ENCODE measurements at places on chromosomes 6 and 20.

DNA sequence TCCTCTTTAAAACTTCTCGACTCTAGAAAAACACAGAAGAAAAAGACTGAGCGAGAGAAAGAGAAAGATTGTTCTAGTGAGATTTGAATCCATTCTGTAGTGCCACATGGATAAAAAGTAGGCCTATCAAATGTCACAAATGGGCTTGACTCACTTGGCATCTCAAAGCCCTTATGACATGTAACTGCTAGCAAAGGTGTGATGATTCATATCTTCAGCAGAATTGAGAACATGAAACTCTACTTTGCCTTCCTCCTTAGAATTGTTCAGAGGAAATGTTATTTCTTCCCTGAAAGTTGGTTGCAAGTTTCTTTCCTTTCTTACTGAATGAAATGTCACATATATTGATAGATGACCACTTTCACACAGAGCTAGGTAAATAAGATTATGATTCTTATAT, 40.4 kb upstream of the DUSP22 start:
- DNase-seq, result no peak

DNA sequence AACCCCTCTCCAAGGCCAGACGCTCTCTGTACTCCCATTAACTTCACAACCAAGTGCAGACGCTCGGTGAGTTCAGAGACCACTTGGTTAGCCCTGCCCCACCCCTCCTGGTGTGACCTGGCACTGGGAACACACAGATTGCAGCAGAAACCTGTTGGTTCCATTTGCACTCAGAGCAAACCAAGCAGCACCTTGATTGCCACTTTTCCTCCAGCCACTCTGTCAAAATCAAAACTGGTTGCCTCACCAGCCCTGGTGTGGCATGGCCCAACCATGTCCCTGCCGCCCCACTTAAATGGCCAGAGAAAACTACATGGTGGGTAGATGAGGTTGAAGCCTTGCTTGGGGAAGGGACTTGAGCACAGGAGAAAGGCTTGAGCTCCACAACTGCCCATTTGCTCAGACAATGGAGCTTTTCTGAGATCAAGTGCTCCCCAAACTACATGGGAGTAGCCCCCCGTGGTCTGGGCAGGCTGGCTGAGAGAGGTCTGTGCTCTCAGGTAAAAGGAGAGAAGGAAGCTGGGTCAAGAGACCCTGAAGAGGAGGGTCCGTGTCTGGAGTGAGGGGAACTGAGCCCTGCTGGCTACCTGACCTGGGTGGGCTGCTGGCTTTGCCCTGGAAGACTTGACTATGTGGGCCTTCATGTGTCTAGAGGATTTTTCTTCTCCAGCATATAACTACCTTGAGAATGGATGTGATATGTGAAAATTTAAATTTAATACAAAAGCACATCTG, 43.4 kb downstream of the PLCG1 start:
- no peak for DNase-seq

GRCh38 chr6:93423542-93423941, 4.2 kb upstream of the EPHA7 start:
- no peak for DNase-seq

DNA sequence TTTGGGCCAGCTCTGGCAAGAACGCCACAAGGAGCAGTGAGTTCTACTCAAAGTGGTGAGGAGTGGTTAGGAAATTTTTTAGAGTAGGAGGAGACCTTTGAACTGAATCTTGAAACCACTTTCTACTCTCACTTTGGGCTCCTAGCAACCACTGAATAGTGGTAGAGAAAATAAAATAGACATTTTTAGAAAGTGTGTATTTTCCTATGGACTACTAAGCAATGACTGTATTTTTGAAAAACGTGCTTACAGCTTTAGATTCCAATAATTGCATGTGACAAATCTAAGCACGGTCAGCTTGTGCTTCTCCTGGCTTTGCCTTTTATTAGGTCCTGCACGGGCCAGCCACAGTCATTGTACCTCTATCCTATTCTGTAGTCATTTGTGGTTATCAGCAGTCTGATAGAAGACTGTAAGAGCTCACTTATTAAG, 8.7 kb upstream of the IFNGR1 start:
- DNase-seq, result no peak

GRCh38 chr6:111993342-111993741, 60.6 kb upstream of the CCN6 start:
- no peak for DNase-seq

DNA sequence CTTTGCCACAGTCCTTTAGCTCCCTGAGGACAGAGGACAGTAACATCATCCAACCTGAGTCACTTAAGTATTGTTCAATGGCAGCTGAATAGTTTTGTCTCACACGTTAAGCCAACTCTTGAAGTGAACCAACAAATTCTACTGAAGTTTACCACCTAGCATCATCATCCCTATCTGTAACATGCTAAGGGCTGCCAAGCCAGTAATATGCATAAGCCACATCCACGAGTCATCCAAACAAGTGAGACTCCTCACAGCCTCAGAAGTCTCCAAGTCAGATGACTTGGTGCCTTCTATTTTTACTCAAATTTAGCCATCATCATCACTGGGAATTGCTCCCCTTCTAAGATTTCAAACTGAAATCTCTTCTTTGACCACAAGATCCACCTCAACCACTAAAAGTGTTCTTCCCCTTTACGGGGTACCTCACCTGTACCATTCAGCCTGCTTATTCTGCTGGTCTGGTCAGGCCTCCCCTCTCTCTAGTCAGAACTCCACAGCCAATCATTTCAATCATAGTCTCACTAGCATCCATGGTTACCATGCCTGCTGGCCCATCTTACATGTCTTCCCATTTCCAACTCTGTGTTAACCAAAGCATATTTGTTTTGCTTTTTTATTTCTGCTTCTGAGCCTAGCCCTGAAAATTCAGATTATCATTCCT, 73.7 kb downstream of the DTNBP1 start:
- no peak for DNase-seq

DNA sequence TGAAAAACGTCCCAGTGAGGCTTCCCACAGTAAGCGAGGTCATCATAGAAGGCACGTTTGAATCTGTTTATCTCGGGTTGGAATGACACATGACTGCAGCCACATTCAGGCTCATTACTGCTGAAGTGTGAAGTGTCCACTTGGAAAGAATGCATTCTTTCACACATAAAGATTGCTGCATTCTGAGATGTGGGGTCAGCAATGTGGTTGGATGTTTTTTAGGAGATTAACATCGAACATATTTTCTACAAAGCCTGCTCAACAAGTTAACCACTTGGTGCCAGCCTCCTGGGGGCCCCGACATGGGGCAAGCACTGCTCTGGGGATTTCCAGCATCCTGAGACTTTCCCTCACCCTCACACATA, 79.9 kb downstream of the BMP6 start:
- DNase-seq, result no peak

DNA sequence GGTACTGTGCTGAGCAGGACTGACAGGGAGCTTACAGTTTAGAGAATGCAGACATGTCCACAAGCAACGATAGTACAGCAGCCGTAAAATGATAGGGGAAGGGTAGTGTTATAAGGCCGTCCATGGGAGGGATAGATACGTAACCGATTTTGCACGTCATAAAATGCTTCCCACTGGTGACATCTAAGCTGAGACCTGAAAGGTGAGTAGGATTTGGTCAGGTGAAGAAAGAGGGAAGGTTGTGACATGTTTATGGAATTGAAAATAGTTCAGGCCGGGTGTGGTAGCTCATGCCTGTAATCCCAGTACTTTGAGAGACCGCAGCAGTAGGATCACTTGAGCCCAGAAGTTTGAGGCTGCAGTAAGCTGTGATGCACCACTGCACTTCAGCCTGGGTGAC, 25.6 kb downstream of the SNX9 start:
- no peak for DNase-seq

DNA sequence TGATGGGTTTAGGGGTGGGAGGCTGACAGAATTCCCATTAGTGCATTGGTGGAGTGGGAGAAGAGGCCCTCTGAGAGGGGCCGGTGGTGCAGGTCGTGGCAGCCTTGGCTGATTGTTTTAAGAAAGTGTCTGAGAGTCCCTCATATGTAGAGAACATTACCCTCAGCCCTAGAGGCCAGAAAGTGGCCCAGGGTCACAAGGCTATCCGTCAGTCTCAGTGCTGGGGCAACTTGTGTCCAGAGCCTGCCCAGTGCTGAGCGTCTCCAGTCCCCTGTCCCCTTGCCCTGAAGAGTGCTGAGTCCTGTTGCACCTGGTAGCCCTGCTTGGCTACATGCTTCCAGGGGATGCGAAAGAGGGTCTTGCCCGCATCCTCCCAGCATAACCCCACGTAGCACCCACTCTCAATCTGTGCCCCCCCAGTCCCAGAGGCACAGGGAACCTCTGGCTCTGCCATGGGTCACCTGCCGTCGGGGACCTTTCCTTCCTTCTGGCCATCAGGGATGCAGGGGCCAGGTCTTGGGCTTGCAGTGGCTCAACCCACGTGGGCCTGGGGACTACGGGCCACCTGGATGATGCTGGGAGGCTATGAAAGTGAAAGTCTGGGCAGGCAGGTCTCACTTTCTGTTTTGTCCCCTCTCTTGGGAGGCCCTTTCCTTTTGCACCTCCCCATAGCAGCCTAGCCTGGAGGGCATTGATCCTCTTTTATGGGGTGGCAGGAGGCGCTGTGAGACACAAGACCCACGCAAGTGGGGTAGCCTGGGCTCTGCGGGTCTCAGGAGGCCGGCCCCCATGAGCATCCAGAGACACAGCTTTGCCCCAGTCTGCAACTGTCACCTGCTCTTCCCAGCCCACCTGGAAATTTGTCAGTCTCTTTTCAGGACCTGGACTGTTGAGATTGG, 12.2 kb downstream of the DUSP15 start:
- no peak for DNase-seq

DNA sequence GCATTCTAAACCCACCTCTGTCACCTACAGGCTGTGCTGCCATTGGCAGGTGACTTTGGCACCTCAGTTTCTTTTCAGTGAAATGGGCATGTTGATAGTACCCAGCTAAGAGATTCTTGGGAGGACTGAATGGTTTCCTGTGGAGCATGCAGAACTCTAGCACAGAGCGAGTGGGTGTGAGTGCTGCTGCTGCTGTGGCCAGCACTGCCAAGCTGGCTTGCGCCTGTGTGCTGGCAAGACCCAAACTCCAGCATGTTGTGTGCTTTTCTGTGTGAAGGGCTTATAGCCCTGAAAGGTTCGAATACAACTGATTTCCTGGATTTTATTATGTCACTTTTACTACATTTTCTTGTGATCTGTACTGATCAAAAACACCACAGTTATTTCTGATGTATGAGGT, 78.1 kb upstream of the KIF25 start:
- DNase-seq, result no peak

- DNase-seq, result no peak
Measured at GRCh38 chr6:11748591-11749210, 29.9 kb downstream of the ADTRP start.

GRCh38 chr6:6882592-6882991, 225.2 kb upstream of the RREB1 start:
- no peak for DNase-seq
